ENCODE measurements at places on chromosomes 3 and 15.

GRCh38 chr15:66833371-66833770 is 131.3 kb downstream of the SMAD6 start:
- DNase-seq = no peak

DNA sequence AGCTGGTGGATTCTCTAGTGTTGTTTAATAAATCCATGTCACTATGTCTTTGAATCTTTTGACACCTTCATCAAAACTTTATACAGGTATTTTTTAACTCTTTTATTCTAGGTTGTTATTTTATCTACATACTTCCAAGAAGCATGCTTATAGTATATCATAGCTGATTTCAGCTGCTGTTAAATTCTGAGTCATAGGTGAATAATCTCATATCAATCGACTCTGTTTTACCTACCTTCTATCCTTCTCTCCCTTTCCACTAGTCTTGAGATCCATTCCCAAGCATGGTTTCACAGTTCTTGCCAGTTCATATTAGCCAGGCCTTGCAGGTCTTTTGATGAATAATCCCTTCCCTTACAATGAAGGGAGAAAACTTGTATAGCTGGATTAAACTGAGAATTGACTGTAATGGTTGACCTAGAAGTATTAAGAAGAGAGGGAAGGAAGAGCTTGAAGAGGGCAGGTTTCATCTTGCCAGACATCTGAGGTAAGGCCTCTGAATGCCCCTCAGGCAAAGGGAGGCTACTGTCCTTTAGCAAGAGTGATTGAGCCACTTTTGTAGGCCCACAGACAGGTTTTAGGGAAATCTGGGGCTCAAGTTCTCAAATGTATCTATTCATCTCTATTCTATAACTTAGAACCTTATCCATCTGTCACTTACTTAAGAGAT is 146.4 kb downstream of the EPHA6 start:
- no peak for DNase-seq

DNA sequence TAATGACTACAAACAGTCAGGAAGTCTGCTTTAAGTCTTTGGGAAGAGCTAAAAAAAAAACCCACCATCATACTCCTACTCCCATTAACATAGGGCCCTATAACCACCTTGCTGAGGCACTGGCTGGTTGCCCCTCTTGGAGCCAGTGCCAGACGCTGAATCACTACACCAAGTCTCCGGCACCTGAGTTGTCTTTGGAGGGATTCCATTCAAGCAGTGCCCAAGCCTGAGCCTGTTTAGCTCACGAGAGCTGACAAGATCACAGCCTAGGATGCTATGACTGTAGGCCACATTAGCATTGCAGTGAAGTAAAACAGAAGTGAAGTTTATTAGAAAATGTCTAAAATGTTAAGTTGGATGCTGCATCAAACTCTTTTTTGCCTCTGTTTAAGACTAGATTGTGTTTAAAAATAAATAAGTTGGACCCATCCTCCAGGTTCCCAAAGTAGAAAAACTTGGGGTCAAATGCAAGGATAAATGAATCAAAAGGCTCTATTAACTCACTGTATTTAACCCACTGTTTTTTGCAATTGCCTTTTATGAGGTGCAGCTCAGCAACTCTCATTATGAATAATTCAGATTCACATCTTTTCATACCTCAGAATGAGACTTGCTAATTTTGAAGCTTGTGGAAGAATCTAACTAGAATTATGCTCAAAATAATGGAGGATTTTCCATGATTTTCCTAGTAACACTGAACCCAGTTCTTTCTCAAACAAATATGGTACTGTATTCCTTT is 461.9 kb downstream of the FOXP1 start:
- no peak for DNase-seq

GRCh38 chr3:108505811-108506210 is 4.6 kb downstream of the MYH15 start:
- no peak for DNase-seq

DNA sequence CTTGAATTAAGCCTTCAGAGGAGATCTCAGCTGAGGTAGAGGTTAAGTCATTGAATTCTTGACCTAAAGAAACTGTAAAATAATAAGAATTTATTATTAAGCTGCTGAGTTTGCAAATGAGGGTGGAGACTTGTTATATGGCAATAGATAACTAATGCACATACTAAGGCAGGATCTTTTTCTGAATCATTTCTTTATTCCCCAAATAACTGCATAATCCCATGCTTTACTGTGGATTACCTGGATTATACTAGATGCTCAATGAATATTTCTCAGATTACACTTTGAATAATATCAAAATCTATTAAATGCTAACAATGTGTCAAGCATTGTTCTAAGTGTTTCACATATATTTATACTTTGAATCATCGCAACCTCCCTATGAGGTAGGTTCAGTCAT is 532.5 kb downstream of the NAALADL2 start:
- DNase-seq = no peak

GRCh38 chr3:45067941-45068340 is 41.8 kb downstream of the CLEC3B start:
- no peak for DNase-seq

DNA sequence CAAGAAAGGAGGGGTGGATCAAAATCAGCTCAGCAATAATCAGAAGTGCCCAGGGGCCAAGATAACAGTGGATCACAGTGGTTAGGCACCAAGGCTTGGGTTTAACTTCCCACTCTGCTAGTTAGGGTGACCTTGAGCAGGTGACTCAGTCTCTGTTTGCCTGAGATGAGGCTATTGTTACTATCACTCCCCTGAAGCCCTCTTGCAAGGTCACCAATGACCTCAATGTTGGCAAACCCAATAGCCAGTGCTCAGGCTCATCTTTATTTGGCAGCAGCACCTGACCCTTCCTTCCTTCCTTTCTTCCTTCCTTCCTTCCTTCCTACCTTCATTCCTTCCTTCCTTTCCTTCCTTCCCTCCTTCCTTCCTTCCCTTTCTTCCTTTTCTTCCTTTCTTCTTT is 102.4 kb upstream of the HACD2 start:
- no peak for DNase-seq

DNA sequence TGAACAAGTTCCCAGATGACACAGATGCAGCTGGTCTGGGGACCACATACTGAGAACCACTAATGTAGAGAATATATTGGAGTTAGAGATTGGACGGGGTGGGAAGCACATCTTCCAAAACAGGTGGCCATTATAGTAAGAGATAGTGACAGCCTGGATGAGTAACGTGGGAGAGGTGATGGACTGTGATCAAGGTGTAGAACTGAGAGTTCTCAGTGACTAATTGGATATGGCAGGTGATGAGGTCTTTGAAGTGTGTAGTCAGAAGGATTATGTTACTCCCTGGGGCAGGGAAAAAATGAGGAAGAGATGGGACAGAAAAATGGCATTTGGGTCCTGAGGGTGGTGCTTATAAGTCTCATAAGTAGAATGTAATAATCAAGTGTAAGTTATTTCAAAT is 66.6 kb downstream of the KCNMB2 start:
- DNase-seq = no peak

GRCh38 chr3:59374818-59375211 is 325.0 kb upstream of the CFAP20DC start:
- no peak for DNase-seq

GRCh38 chr15:34126522-34126921 is 24.6 kb downstream of the PGBD4 start:
- no peak for DNase-seq

DNA sequence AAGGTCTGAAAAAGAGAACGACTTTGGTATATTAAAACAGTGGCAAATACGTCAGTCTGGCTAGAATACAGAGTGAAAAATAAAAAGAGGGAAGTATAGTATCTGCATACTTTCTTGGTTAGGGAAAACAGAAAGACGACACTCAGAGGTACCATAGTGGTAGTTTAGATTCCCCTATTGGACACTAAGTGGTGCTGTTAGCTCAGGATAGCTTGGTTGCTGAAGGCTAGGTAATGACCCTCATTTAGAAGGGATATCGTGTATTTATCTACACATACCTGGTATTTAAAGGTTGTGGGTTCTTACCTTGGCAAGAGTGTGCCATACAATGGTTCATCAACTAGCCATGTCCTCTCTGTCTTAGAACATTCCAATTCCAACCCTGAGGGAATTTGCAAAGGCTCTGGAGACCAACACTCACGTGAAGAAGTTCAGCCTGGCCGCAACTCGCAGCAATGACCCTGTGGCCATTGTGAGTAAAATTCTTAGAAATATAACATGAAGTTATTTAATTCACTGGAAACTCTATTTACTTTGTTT is 31.0 kb downstream of the TMOD2 start:
- no peak for DNase-seq

DNA sequence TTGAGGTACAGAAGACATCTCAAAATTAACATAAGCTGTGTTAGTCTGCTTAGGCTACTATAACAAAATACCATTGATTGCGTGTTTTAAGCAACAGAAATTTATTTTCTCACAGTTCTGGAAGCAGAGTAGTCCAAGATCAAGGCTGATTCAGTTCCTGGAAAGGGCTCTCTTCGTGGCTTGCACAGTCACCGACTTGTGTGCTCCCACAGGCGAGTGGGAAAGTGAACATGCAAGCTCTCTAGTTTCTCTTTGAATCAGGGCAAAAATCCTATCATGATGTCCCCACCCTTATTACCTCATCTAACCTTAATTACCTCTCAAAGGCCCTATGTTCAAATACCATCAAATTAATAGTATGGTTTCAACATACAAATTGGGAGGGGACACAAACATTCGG is 505.9 kb downstream of the ZIC1 start:
- DNase-seq = no peak

DNA sequence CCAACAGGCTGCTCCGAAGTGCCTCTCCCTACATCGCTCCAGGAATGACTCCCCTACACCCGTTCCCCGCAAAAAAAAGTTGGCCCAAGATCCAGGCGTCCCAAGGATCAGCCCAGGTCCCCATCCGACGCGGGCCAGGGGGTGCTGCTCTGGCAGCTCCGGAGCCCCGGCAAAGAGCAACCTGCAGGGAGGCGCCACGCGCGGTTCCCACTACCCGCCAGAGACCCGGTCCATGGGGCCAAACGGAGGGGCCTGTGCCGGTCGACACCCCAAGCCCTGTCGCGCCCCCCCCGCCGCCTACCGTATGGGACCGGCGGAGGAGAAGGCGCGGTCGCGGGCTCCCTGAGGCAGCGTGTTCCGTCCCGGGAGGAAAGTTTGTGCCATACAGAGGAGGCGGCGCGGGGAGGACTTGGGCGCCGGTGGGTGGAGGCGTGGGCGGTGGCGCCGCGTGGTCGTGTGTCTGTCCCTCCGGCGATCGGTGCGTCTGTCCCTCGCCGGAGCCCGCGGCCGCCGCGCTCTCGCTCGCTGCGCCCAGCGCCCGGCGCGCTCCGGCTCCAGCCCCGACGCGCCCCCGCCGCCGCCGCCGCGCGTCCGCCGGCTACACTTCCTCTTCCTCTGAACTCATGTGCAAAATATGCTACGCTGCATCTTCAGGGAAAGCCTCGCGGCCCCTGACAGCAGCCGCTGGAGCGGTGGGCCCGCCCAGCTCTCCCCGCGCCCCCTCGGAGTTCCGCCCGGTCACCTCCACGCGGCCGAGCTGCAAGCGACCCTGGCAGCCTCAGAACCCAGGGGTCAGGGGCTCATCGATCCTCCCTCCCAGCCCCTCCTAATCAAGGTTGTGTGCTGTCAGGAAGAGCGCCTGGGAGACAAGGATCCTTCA is at the start of gene RFTN1:
Gene RFTN1, minus strand, starts transcription at position 559 of the 880 bp plus-strand sequence. CDS start 19,830 bp downstream, outside the sequence.
- DNase-seq = peak; percentile 57
